NCI-H510A (cell line): ENCODE measurements at places on chromosomes 3 and 15.

DNA sequence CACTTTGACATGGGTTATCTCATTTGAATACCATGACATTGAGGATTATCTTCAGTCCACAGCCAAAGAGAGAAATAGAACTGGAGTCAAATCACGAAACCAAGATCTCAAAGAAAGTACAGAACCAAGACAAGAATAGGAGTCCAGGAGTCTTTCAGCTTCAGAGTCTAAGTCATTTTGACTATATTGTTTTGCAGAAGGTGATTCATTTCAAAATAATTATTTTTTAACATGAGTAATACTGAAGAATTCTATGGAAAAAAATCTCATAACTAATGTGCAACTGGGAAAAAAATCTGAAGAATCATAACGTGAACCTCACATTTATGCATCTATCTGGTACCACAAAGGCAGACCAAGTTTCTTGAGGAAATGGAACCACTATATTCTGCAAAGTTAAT, 60.3 kb downstream of the UBE3A start:
- no peak for DNase-seq

DNA sequence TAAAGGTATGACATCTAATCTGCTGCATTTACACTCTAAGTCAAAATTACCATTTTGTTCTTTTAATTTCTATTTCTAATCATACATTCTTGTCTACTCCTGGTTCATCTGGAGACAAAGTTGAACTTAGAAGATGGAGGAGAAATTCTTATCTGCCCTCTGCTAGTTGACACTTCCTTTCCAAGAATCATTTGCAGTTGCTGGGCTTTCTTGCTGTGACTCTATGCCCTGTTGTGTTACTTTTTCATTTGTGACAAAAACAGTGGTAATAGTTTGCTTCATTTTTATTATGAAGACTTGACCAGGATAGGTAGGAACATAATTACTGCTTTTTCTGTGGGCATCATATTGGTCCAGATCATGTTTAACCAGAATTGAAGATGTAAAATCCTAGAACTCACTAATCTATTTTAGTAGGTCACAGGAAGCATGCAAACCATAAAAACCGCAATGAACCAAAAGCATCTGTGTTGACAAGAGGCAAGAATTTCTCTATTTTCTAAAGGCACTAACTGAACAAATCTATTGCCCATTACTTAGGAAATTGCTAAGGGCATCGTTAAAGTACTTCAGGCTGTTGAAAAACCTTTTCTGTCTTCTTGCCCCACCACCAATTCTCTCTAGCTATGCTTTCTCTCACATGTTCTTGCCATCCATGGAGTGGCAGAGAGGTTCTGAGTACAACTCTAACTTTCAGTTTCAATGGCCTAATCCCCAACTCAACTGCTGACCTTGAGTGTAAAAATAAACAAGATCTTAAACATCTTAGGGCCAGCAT, 4.2 kb upstream of the CCR2 start:
- no peak for DNase-seq

- DNase-seq, result no peak
These were observed 26.6 kb upstream of the PAQR5 start for GRCh38 chr15:69272139-69272538.

DNA sequence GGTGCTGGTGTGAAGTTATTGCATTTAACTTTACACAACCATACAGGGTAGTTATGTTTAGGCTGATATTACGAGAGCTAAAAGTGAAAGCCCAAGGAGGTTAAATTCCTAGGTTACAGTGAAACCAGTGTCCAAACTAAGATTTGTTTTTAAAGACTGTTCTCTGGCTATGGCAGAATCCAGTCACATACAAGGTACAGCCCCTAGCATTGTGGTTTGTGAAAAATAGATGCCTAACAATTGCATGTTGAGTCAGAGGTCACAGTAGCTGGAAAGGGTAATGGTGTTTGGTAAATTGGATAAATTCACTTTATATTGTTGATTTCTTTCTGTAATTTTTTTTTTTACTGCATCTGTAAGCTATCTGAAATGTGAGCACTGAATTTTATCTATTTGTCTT, 614.6 kb upstream of the TBL1XR1 start:
- no peak for DNase-seq

DNA sequence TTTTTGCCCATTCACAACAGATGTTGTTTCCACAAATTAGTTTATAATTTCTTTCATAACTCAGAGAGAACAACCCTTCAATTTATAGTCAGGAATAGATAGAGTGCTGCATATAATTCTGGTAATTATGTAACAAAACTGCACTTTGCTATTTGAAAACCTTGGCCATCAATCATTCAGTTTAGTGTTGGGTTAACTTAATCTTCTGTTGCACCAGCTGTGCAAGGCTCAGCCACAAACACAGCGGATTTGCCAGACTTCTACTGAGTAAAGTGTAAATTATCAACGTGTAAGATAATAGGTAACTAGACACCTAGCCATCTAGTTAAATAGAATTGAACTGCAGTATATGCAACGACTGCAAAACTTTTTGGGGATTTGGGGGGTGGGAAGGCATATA, 1064.3 kb upstream of the EPHA6 start:
- DNase-seq, result no peak
